ENCODE measurements at places on chromosomes 3 and 15.
A peak's percentile ranks its signal among the peaks of the same experiment; 100 is the strongest.

- DNase-seq = no peak
These were observed 93.9 kb downstream of the ABHD5 start for GRCh38 chr3:43784640-43785011.

GRCh38 chr3:11328196-11328945 lies 56.2 kb downstream of the ATG7 start:
- DNase-seq = no peak

DNA sequence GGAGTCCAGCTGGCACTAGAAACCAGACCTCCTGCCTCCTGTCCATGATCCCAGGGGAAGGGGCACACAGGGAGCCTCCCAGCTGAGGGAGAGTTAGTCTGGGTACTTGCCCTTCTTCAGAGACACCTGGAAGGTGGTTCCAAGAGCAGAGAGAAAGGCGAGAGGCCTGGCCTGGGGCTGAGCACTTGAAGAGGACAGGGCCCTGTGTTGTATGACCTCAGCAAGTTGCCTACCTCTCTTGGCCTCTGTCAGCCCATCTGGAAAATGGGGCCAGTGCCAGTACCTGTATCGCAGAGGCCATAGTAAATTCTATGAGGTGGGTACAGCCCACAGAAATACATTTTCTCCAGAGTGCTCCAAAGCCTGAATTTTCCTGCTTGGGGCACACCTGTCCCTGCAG lies 19.5 kb downstream of the PTH1R start:
- DNase-seq = no peak

DNA sequence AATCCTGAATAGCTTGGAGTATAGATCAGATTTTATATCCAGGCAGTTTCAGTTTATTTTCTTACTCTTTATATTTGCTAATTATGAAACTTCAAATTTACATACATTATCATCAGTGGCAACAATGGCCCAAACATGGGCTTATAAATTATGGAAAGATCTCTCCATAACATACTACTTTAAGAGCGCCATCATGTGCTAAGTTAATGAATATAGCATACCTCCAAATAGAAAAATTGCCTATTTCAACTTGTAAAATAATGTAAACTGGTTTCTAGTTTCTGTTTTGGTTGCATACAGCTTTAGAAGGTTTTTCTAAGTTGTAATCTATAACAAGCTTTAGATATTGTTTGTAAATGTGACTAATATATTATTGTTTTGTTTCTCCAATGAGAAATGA lies 531.3 kb upstream of the UBE2E2 start:
- no peak for DNase-seq

- no peak for DNase-seq
These were observed 26.6 kb downstream of the DIPK2A start for GRCh38 chr3:143998266-143998665.

- DNase-seq = no peak
These were observed 747 bp downstream of the SORD start for GRCh38 chr15:45023659-45024225.

DNA sequence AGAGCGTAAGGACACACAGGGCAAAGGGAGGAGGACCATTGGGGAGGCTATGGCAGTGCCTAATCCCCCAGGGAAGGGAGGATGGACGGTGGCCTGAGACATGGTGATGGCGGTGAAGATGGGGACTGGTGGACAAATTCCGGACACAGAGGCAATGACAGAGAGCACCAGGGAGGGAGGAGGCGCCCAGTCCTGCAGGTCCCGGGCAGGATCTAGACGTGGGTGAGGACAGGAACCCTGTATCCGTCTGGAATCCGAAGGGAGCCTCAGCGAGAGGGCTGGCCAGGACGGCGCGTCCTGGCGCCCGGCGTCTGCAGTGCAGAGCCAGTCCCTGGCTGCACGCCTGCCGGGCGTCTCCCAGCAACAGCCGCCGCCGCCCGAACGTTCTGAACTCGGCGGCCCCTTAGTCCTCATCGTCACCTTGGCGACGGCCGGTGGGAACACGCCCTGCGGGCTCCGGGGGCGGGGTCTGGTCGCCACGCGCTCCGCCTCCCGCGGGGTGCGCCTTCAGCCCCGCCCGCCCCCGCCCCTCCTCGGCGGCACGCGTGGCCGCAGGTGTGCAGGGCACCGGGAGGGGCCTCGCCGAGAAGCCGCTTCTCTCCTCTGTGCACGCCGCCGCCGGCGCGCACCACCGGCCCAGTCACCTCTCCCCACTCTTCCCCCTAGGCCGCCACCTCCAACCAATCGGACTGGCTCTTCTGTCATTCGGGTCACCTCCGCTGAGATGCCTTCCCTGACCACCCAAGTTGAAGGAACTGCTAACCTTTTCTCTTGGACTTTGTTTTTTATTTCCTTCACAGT lies 11.6 kb downstream of the XIRP1 start:
- peak; percentile 81 for DNase-seq

DNA sequence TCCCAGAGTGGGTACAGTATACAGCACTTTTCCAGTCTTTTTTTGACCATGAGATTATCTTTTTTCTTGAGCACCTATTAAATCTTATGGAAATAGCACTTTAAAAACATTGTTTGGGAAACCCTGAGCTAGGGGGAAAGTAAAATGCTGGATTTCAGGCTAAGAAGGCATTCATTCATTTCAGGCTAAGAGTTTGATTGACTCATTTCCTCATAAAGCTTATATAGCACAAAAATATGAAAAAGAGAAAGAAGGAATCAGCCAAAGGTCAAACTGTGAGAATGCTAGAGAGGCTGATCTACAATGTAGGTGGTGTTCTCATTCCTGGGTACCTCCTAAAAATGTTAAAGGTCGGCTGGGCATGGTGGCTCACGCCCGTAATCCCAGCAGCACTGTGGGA lies 10.5 kb downstream of the TTC23 start:
- DNase-seq = no peak

DNA sequence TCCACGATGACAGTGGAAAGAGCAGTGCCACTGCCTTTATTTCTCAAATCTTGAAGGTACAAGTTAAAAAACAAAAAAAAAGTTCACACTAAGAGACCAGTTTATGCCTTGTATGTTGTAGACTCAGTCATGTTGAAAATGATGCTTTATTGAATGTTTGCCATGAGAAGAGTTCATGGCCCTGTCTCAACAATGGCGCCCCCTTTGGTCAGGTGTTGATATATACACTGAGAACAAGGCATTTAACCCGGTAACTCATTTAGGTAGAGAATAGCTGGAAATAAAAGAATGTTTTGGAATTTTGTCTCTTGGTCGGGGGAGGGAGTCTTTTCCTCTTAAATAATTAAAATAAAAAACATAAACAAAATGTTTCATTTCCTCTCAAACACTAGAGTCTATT lies 145.6 kb upstream of the SLC2A2 start:
- peak; percentile 5 for DNase-seq

DNA sequence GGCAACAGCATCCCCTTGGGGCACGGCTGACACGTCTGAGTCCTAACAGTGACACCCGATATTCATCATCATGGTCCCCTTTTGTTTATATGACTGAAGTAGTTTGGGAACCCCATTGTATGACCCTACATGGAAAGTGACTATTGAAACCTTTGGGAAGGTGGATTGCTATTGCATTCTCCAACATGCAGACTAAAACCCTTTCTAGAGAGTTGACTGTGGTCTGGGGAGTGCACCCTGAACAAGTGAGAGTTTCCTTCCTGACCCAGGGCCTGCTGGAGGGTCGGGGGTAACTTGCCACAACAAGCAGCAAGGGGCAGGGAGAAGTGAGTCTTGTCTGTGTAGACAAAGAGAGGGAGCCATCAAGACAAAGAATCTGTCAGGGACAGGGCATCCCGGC lies 54.4 kb downstream of the ISG20 start:
- no peak for DNase-seq

- DNase-seq = no peak
These were observed 80.4 kb upstream of the TCF12 start for GRCh38 chr15:56838085-56838484.
